Endothelial cell (in vitro differentiated cells): ENCODE measurements at places on chromosomes 1 and 21. TPM values are rescaled to one million over a fixed set of nuclear protein-coding genes. Genes with fewer than 3 reads are reported as not detected.
A peak's percentile ranks its signal among the peaks of the same experiment; 100 is the strongest.

Gene GNAI3
- total RNA-seq = 17.7 TPM

Gene PDC
- total RNA-seq = not detected

- peak; percentile 63 for DNase-seq
These were observed 67.8 kb downstream of the LRIG2 start for GRCh38 chr1:113140588-113141446.

- DNase-seq = no peak
These were observed 2.3 kb downstream of the PEF1 start for GRCh38 chr1:31642366-31642765.

DNA sequence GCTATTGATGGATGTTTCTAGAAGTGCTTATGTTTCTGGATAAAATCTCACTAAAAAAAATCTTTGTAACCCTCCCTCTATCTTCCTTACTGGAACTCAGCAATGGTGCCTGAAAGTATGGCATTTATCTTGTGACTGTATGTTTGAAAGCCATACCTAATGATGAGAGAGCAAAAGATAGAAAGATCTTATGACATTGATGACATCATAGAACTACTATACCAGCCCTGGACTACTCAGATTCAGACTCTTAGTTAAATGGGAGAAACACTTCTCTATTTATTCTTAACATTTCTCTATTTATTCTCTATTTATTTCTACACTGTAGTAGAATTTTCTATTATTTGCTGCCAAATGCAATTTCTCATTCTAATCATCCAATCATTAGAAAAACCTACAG is 32.7 kb upstream of the SYCP1 start:
- no peak for DNase-seq
